ENCODE measurements at places on chromosomes 16 and 17.

GRCh38 chr17:28706471-28707338, 5.0 kb downstream of the PROCA1 start:
- DNase-seq: no peak

DNA sequence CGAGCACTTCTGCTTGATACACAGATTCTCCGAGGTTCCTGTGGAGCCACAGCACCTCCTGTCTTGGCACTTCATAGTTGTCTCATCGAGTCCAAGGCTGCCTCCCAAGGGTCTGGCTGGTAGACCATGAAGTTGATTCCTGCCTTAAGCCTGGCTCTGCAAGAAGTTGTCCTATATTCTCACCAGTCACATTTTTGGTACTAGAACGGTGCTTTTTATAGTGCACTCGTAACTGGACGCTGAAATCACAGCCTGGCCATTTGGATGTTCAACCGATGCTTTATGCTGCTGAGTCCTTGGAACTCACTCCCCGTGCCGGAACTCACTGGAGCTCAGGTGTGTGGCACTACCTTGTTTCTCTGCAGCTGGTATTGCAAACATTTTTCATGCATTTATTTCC, 35.6 kb downstream of the RMI2 start:
- DNase-seq: no peak

DNA sequence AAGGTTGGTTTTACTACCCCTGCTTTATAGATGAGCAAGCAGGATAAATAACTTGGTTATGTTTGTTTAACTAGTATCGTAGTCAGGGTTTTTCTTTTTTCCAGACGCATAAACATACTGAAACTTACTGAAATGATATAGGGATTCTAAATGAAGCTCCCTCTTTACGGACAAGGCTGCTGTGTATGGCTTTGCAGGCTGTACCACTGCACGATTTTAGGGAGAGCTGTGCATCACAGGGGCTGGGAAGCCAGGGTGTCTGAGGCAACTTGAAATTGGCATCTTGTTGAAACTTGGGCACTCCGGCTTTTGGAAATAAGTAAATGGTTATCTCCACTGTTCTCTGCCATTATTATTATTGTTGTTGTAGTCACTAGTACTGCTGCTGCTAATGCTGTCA, 218.1 kb upstream of the CDH8 start:
- no peak for DNase-seq

DNA sequence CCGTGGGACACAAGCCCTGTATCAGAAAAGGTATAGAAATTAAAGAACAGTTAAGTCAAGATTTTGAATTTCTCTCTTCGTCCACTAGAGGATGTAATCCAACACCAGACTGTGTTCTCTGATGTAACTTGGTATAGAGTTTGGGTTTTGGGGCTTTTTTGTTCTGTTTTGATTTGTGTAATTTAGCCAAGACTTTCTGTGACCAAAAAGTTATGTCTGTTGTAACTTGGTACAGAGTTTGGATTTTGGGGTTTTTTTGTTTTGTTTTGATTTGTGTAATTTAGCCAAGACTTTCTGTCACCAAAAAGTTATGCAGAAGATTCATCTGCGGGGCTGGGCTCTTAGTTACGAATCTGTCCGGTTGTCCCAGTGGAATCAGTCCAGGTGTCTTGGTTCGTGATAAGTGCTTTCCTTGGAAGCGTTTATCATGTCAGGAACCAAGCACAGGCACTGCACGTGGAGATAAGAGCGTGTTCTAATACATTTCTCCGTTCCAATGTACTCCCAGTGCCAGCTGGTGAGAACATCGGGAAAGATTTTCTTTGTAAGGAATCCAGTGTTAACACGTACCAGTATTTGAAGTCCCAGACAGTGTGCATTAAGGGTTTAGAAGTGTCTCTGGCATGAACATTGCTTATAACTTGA, 44.1 kb upstream of the SEC14L1 start:
- no peak for DNase-seq

DNA sequence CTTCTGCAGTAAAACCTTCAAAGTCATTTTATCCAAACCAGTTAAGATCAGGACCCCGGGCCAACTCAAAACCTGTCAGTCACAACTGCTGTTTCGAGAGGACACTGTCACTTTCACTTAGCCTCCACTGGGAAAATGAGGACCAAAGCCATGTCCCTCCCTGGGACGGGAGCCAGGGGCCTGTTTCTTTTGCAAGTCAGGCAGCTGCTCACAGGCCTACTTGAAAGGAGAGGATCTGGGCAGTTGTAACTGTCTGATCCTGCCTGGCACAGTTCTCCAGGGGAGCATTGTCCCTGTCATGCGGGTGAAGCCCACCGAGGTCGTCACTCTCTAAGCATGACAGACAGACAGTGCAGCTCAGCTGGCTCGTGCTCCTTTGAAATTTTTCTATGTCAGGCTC, 276.2 kb downstream of the NPIPA8 start:
- no peak for DNase-seq

- no peak for DNase-seq
Observed at GRCh38 chr16:27204312-27204915, 1.1 kb downstream of the KDM8 start.

DNA sequence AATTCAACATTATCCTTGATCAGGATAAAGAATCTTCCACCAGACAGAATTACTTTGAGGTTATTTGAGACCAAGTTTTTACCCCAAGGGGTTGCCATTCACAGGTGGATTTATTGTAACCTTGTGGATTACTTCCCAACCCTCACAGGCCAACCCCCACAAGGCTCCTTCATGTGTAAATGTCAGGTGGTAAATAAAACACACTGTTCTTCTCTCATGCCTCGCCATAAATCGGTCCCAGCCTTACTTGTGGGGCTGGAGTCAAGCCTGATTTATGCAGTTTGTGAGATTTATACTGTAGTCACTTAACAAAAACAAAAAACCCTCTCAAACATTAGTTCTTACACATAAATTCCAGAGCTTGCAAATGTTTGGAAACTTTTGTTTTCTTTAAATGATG, 98.6 kb upstream of the IRX3 start:
- no peak for DNase-seq

- DNase-seq: no peak
Observed at GRCh38 chr16:87678618-87679017, 76.3 kb downstream of the JPH3 start.

All from T-cell (primary cell).